ENCODE measurements at places on chromosomes 3 and 15.
A peak's percentile ranks its signal among the peaks of the same experiment; 100 is the strongest.

DNA sequence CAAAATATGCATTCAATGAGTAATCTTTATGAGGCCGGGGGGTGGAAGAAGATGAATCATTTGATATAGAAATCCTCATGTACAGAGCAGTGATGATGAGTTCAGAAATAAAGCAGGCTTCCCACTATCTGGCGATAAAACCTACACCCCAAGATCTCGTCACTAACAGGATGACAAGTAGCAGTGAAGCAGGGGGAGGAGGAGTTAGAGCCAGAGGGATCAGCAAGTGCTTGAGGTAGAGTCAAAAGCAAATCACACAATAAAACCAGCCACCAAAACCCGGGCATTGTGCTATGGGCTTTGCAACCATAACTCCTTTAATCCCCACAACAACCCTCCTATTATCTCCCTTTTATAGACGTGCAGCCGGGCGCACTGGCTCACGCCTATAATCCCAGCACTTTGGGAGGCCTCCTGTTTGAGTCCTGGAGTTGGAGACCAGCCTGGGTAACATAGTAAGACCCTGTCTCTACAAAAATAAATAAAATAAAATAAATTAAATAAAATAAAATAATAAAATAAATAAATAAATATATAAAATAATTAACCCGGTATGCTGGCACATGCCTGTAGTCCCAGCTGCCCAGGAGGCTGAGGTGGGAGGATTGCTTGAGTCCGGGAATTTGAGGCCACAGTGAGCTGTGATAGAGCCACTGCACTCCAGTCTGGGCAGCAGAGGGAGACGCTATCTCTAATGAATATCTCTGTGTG is 53.0 kb downstream of the STARD5 start:
- DNase-seq = no peak

DNA sequence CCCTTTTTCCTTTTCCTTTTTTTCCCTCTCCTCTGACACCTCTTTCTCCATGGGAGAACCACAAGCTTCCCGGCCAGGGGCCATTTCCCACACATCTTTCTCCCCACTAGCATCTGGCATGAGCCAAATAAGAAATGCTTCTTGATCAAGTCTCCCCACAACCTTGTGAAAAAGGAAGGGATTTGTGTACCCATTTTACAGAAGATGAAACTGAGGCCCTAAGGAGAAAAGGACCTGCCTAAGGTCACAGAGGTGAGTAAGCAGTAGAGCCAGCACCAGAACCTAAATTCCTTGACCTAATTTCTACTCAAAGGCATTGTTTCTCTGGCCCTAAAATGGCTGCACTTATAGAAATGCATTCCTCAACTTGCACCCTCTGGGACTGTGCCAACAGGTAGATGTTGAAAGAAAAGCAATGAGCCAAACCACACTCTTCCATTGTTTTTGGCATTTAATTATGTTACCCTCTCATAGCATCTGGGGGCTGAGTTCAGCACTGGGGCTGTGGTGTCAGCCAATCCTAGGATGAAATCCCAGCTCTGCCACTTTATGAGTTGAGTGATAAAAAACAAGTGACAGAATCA is 81.7 kb upstream of the TLE3 start:
- DNase-seq = no peak

- DNase-seq = no peak
These were observed 261.4 kb upstream of the MME start for GRCh38 chr3:154818676-154819255.

GRCh38 chr3:6962801-6963200 is 101.9 kb downstream of the GRM7 start:
- DNase-seq = no peak

GRCh38 chr3:14470461-14470860 is 68.1 kb downstream of the SLC6A6 start:
- DNase-seq = no peak

GRCh38 chr15:40102897-40103858 is 5.5 kb downstream of the BMF start:
- no peak for DNase-seq

GRCh38 chr15:98668566-98669308 is 20.4 kb downstream of the IGF1R start:
- no peak for DNase-seq

DNA sequence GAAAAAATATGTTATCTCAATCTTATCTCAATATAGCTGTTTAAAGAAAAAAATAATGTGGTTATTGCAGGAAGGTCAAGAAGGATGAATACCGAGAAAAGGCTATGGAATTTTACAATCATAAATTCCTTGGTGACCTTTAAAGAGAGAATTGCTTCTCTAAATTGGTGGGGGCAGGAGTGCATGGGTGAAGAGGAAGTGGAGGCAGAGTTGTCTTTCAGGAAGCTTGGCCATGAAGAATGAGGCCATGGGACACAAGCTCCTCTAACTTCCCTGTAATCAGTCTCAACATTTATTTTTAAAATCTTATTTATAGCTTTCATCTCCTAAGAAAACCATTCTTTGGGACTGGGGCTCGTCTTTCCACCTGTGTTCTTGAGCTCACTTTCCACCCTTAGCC is 22.4 kb upstream of the ALDH1A2 start:
- no peak for DNase-seq

DNA sequence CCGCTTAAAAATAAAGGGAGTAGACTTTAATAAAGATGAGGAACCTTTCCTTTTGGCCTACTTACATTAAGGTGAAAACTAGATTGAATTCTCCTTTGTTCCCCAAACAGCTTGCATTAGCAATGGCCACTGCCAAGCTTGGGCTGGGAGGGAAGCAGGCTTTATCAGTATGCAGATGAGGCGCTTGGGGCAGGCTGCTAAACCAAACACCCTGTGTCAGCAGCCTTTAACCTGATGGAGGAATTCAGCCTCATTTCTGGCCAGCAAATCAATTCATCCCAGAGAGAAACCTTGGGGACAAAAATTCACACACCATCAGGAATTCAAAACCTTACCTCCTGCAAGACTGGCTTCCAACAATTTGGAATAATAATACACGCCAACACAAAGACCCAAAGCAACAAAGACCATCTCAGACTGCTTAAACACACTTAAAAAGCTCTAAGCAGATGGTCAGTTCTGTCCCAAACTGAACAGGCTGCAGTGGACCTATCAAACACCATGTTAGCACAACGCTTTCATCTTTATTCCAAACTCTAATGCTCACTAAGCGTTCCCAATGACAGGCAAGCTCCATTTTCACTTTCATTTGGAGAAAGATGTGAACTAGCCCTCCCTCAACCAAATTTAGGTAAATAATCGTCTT is 255.1 kb upstream of the CMC1 start:
- no peak for DNase-seq

GRCh38 chr15:25182736-25183445 is 228.1 kb downstream of the SNRPN start:
- DNase-seq = no peak

GRCh38 chr3:128572644-128573105 is 77.9 kb downstream of the RPN1 start:
- no peak for DNase-seq

DNA sequence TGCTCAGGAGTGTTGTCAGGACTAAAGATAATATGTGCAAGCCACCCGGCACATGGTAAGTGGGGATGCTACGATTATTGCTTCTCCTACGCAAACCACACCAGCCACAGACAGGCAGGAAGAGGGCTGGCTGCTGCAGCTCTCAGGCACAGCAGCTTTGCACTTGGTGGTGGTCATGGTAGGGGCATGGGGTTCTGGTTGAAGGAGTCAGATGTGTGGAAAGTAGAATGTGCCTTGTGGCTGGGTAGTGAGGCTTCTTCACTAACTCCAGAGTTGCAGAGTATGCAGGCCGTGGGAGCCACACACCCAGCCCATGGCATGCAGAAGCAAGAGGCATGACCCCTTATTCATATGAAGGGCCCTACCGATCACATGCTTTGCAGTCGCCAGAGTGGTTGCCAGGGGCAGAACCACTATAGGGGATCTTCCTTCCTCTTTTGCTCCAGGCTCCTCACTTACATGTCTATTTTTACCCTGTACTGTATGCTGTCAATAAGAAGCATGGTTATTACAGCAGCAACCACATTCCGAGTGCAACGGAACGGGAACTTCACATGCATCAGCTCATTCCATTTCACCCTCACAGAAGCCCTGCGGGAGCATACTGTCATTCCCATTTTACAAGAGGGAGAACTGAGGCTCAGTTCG is 59.2 kb upstream of the HERC1 start:
- peak; percentile 34 for DNase-seq

DNA sequence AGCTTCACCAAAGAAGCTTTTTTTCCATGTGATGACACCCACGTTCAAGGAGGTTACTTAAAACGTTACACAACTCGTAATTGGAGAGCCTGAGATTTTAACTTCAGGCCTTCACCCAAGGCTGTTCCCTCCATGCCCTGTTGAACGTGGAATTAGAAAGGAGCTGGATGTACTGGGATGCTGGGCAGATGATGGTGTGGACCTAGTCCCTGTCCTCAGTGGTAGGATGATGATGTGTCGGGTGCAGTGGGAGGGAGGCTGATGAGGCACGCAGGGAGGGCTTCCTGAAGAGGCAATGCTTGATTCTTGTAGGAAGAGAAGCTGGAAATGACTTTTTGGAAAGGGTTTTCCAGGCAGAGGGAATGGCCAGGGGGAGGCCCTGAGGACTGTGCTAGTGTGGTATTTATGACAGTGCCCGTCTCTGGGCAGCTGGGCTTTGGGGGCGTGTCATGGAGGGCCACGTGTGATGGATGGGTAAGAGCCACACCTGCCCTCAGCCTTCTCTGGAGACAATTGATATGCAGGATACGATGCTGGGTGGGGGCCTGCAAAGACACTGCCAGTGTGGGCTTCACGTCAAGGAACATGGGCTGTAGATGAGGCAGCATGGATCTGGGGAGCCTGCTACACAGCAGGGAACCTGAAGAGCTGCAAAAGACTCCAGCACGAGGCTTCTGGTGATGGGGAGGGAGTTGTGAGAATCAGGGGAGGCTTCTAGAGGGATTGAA is 15.3 kb downstream of the SYNM start:
- DNase-seq = no peak

DNA sequence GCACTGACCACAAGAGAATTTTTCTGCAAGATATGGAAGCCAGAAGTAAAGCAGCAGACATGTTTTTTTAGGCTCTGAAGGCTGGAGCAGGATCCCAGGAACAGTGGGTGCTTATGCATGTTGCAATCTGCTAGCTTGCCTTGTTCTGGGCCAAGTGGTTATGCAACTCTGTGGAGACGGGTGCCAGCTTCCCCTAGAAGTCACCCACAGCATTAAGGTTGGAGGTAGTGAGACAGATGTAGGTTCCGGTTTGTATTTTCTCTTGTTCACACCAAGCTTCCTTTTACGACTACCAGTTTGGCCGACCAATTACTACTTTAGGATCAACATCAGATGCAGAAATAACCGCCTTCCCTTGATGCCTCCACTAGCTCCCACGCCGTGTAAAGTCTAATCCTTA is 11.1 kb downstream of the DPH3 start:
- no peak for DNase-seq

DNA sequence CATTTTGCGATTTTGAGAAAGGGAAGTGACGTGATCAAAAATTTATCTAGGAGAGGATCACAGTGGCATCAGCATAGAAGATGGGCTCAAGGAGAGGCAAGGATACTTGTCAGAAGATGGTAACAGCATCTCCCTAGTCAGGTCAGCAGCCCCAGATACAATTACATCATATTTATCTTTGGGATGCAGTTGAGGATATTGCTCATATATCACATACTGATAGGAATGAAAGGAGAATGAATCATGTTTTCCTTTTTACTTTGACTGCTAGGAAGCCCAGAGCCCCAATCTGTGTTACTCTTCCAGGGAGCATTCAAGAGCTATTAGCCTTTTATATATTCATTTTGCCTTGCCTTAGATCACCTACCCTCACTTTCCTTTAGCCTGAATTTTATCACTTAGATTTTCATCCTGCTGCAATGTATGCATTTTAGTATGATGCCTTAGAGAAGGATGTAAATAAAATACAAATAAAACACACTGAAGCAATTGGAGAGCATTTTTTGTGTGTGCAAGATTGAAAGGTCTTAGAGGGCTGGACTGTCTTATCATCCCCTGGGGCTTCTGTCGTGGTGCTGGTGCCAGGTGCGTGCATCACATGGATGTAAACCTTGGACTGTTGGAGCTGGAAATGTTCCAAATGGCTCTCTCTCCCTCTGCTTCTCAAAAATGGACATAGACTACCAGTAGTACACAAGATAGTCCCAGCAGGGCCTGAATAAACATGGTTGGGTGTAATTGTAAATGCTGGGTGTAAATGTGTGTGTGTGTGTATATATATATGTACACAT is 40.3 kb downstream of the CORO2B start:
- no peak for DNase-seq

DNA sequence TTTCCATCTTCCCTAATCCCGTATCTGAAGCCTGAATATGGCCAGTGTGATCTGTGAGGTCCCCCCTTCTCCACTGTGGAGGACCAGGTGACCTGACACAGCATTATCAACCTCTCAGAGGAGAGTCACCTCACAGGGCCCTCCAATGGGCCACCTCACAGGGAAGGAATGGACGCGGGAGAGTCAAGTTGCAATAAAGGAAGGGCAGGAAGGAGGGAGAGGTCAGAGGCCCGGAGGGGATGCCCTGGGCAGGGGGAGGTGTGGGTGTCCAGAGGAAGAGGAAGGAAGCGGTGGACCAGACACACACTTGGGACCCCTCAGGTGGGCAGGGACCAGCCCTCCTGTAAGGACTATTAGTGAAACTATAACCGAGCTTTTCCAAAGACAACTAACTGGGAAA is 14.6 kb upstream of the LRRC15 start:
- DNase-seq = no peak

DNA sequence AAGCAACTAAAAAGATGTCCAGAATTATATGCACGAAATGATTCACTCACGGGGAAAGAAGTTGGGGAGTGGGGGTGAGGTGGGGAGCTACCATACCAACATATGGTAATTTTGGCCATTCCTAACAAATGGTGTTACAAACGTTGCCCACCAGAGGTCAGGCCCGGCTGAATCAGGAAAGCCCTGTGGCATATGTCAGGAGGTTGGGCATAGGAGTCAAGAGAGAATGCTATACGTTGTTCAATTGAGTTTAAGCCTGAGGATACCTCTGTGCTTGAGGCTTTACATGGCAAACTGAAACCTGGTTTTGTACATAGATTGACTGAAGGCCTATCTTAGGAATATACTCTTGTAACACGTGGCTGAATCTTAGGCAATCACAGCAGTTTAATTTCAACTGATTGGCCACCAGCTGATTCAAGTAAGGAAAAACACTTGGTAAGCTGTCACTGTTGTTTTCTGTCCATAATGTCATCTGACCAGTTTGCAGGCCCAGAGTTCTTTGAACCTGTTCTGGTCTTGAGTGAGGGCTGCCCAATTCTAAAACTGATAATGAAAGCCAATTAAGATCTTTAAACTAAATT is 23.4 kb upstream of the SLC2A2 start:
- no peak for DNase-seq

DNA sequence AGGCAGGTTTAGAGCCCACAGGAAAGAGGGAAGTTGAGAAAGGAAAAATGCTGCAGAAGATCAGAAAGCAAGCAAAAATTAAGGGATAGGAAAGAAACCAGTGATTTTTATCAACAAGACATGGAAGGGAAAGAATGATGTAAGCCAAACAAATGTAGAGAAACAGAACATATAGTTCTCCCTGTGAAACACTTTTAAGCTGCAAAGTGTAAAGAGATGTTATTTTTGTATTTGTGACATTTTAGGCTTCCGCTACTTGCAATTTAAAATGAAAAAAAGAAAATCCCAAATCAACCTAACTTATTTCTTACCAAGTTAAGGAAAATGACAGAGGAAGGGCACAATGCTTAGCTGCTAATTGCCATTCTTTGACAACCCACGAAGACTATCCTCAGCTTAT is 111.6 kb downstream of the PDCD6IP start:
- DNase-seq = no peak

Data from effector memory CD4-positive, alpha-beta T cell (primary cell).